HFFc6 (cell line): ENCODE measurements at places on chromosomes 7 and 10. TPM values are rescaled to one million over a fixed set of nuclear protein-coding genes. Genes with fewer than 3 reads are reported as not detected.

- DNase-seq, result no peak
Observed at GRCh38 chr7:26700386-26700785, 164.0 kb downstream of the SKAP2 start.

GRCh38 chr7:112414855-112415490 is 35.3 kb upstream of the IFRD1 start:
- peak; percentile 48 for DNase-seq

Gene STAG3
- total RNA-seq, result 0.37 to 0.91 TPM (median 0.64 TPM) in 3 replicates

Gene AKR1C8
- total RNA-seq, result not detected in 3 replicates

DNA sequence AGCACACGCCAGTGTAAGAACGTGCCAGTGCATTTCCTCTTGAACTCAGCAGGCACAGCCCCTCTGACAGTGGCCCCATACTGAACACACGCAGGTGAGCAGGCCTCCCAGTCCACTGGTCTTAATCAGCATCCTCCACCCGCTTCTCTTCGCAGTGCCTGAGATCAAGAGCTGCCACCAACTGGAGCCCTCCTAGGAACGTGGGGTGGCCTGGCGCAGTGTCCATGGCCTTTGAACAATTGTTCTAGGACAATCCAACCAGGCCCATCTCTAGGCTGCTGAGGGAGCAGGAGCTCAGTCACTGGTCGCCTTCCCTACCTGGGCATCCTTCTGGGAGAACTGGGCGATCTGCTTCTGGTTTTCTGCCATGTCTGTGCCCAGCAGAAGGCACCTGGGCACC is 15.2 kb downstream of the PYROXD2 start:
- no peak for DNase-seq

GRCh38 chr7:96224073-96224472 is 97.8 kb downstream of the SLC25A13 start:
- no peak for DNase-seq

- DNase-seq, result peak; percentile 47
Observed at GRCh38 chr7:47392241-47392759, 189.6 kb downstream of the TNS3 start.
